ENCODE measurements at places on chromosomes 11 and 22.
A peak's percentile ranks its signal among the peaks of the same experiment; 100 is the strongest.

DNA sequence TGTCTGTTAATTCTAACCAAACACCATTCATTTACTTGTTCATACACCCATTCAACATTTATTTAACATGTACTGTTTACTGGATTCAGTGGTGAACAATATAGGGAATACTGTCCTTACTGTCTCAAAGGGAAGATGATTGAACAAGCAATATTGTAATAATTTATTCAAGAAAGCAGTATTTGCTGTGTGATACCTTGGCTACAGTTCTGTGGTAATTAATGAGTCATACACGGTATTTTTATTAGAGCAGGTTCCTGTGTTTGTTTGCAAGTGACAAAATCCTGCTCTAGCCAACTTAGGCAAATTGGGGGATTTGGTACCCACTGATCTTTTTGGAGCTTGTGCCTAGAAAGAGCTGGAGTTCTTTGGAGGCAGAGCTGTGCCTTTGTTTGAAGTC is 15.7 kb downstream of the PIH1D2 start:
- DNase-seq, result no peak

GRCh38 chr11:74138572-74138971 is 32.2 kb downstream of the C2CD3 start:
- DNase-seq, result peak; percentile 98

- DNase-seq, result no peak
Observed at GRCh38 chr22:42360348-42360747, 71.9 kb downstream of the NFAM1 start.

DNA sequence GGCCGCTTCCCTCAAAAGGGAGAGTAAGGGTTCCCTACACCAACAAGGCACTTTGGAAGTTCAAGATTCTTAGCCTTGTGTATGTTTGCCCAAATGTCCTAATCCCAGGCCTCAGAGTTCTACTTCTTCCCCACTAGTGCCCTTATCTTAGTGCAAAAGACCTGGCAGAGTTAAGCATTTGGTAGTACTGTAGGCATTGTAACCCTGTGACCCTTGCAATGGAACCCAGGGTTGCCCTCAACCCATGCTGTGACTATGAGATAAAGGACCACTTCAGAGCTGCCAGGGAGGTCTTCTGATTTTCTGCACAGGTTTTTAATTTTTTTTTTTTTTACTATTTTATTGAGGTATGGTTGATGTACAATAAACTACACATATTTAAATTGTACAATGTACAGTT is 65.1 kb downstream of the C11orf65 start:
- no peak for DNase-seq

- peak; percentile 78 for DNase-seq
Observed at GRCh38 chr11:65224930-65225278, 36.9 kb upstream of the POLA2 start.

- no peak for DNase-seq
Observed at GRCh38 chr11:124830749-124831148, 30.5 kb upstream of the MSANTD2 start.

DNA sequence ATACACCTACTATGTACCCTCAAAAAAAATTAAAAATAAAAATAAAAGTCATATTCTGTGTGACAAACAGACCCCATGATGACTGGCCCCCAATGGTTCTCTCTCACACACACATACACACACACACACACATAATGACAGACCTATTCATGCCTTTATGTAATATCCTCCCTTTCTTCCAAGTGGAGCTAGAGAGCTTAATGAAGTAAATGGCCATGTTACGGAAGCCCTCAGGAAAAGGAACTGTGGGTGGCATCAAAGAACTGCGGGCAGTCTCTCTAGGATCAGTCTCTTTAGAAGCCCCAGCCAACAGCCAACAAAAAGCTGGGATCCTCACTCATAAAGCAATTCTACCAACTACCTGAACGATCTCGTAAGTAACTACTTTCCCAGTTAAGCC is 125.5 kb downstream of the SIK3 start:
- DNase-seq, result no peak

GRCh38 chr11:111539426-111540113 is 950 bp upstream of the LAYN start:
- no peak for DNase-seq

- peak; percentile 21 for DNase-seq
Observed at GRCh38 chr22:24088816-24089215, 77.7 kb downstream of the CABIN1 start.

GRCh38 chr11:28009996-28010395 is 98.0 kb downstream of the KIF18A start:
- DNase-seq, result no peak

- peak; percentile 40 for DNase-seq
Observed at GRCh38 chr11:61392981-61393595, 701 bp downstream of the TMEM216 start.

GRCh38 chr22:36913427-36914389 is at the start of gene CSF2RB:
Gene CSF2RB (plus strand): TSS chr22:36913628. CDS start chr22:36922208, 8,580 bp downstream.
- no peak for DNase-seq

- peak; percentile 78 for DNase-seq
Observed at GRCh38 chr11:87879118-87879517, 296.1 kb downstream of the RAB38 start.

GRCh38 chr11:107301878-107302277 is 155.7 kb downstream of the CWF19L2 start:
- DNase-seq, result peak; percentile 5

All from EL (cell line).